ENCODE measurements at places on chromosomes 1 and 21.

DNA sequence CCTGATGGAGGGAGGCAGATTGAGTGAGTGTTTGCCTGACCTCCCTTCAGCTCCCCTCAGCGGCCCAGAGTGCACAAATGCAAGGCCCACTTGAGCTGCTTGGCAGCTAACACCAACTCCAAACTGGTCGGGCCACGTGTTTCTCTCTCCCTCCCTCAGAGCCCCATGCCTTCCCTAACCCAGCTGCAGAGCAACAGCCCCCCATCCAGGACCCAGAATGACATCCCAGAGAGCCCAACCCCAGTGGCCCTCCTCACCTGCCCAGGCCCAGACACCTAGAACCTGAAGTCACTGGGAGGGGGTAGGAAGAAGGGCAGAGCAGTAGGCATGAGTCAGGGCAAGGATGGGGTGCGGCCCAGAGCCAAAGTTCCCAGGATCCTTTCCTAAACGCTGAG, 789 bp upstream of the S100A14 start:
- H3K36me3 ChIP-seq, result no peaks in the 10 kb centered on the region
- no peaks in the 10 kb centered on the region for H3K27me3 ChIP-seq
- peaks cover 18% of the 10 kb centered on the region for H3K4me1 ChIP-seq
- H3K4me3 ChIP-seq, result no peak overlapping the region
- no peak for DNase-seq

DNA sequence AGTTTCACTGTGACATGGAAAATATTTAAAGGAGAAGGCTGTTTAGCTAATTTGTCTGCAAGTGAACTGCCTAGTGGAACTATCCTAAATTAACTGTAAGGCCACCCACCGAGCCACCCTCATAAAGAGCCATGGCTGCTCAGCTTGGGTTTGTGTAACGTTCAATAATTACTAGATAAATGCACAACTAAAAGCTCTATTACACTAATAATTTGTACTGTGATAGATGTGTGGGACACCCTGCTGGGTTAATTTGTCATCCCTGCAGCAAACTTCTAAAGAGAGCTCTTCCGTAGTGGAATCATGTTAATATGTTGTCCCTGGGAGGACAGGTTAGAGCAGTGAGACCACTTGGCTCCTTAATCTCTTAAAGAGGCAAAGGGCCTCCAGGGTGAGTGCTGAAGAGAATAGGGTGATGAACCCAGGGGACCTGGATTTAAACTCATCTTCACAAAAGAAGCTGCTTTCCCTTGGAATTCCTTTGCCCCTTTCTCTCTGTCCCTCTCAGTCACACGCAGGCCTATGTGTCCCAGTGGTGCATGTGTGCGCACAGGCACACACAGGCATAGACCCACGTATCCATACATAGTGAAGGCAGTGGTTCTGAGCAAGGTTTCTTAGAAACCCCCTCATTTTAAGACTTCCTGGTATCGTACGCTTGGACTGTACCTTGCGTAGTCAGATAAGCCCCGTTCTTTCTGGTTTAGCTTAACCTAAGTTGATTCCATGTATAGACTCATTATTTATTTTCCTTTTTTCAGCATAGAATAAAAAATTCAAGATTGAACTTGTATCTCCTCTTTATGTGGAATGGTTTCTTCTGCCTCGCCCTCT, 310.3 kb downstream of the NFIA start:
- no peaks in the 10 kb centered on the region for H3K36me3 ChIP-seq
- no peak overlapping the region for H3K27ac ChIP-seq
- peaks cover 6% of the 10 kb centered on the region for H3K4me1 ChIP-seq
- no peaks in the 10 kb centered on the region for H3K27me3 ChIP-seq

DNA sequence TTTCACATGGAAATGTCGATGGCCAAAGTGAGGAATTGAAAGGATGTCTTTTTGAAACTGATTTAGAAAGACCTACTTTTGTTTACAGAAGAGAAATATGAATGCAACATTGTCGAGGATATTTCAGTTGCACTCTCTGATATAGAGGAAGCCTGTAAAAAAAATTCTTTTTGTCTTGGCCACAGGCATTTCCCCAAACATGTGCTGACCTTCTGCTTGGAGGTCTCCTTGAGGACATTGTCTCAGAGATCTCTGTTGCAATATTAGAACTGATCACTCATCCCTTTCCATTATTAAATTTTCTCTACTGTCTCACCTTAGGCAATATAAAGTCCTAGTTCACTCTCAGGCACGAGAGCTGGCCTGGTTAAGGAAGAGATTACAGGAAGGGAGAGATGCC, 16.0 kb downstream of the S100A11 start:
- no peak for DNase-seq
- peaks cover under 1% of the 10 kb centered on the region for H3K27me3 ChIP-seq
- no peaks in the 10 kb centered on the region for H3K4me1 ChIP-seq
- H3K27ac ChIP-seq, result no peak overlapping the region
- H3K4me3 ChIP-seq, result no peak overlapping the region

- no peak overlapping the region for H3K4me3 ChIP-seq
- no peak for DNase-seq
- H3K36me3 ChIP-seq, result no peaks in the 10 kb centered on the region
- no peaks in the 10 kb centered on the region for H3K27me3 ChIP-seq
- H3K4me1 ChIP-seq, result no peaks in the 10 kb centered on the region
These were observed 35.5 kb upstream of the TTC22 start for GRCh38 chr1:54836594-54836993.

- no peaks in the 10 kb centered on the region for H3K4me1 ChIP-seq
- H3K36me3 ChIP-seq, result no peaks in the 10 kb centered on the region
- no peak overlapping the region for H3K27ac ChIP-seq
- DNase-seq, result no peak
- no peak overlapping the region for H3K4me3 ChIP-seq
These were observed 15.5 kb upstream of the HMGB4 start for GRCh38 chr1:33848205-33848937.

DNA sequence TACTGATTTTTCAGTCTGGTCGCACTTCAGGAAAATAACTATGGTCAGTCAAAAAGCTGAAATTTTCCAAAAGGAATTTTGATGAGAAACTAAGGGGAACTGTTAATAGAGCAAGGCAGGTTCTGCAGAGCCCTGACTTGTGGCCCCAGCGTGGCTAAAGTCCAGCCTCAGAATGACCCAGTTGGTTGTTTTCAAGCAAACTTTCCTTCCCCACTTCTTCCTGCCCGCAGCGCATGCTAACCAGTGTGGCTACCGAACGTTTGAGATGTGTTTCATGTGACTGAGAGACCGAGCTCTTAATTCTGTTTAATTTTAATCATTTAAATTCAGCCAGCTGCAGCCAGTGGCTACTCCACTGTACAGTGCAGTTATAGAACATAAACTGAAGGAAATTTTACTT, 6.2 kb upstream of the IL10RB start:
- peaks cover 76% of the 10 kb centered on the region for H3K36me3 ChIP-seq
- H3K4me1 ChIP-seq, result peaks cover 70% of the 10 kb centered on the region
- H3K27me3 ChIP-seq, result no peaks in the 10 kb centered on the region
- DNase-seq, result no peak

DNA sequence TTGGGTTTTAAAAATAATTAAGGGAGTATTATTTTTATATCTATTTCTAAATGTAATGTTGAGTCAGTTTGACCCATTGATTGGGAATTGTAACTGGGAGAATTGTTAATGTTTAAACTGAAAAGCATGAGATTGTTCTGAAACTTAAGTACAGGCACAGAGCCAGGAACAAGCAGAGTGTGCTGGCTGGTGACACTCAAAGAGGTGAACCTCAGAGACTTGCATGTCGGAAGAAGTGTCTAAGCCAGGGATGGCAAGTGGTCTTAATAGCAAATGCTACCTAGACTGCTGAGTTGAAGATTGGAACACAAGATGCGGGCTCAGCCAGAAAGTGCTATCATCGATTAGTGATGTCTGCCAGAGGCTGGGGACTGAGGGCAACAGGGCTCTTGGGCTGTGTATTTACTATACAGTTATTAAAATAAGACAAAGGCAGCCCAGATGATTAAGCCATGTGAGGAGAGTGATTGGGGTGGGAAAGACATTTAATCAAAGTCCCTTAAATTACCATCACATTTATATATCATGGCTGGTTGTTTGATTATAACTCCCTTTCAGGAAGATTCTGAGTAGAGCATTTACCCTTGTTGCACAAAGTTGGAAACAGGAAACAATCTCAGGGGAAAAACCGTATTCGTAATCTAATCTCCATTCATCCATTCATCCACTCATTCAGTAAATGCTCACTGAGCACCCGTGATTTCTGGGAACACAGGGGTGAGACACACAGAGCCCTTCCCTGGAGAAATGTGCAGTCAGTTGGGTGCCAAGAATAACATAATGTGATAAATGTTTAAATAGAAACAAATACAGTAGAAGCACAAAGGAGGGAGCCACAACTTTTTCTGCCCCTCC, 42.8 kb downstream of the C8A start:
- DNase-seq, result no peak
- no peaks in the 10 kb centered on the region for H3K36me3 ChIP-seq
- no peaks in the 10 kb centered on the region for H3K27me3 ChIP-seq
- peaks cover 4% of the 10 kb centered on the region for H3K4me1 ChIP-seq
- no peak overlapping the region for H3K4me3 ChIP-seq
- H3K27ac ChIP-seq, result no peak overlapping the region

GRCh38 chr1:90133133-90133532, 138.2 kb downstream of the ZNF326 start:
- no peak for DNase-seq
- no peaks in the 10 kb centered on the region for H3K4me1 ChIP-seq
- no peak overlapping the region for H3K4me3 ChIP-seq
- H3K27ac ChIP-seq, result no peak overlapping the region
- H3K27me3 ChIP-seq, result peaks cover 21% of the 10 kb centered on the region

GRCh38 chr1:211549092-211549711, 29.8 kb downstream of the SLC30A1 start:
- H3K27me3 ChIP-seq, result peaks cover 5% of the 10 kb centered on the region
- no peak overlapping the region for H3K4me3 ChIP-seq
- no peaks in the 10 kb centered on the region for H3K36me3 ChIP-seq
- no peak overlapping the region for H3K27ac ChIP-seq

- no peaks in the 10 kb centered on the region for H3K36me3 ChIP-seq
- no peak for DNase-seq
- no peak overlapping the region for H3K4me3 ChIP-seq
- H3K27ac ChIP-seq, result no peak overlapping the region
- H3K27me3 ChIP-seq, result peaks cover 3% of the 10 kb centered on the region
- no peaks in the 10 kb centered on the region for H3K4me1 ChIP-seq
These were observed 36.9 kb downstream of the WDR64 start for GRCh38 chr1:241688940-241689368.

GRCh38 chr1:76494807-76495206, 372.5 kb upstream of the ST6GALNAC5 start:
- no peak for DNase-seq
- H3K36me3 ChIP-seq, result no peaks in the 10 kb centered on the region
- H3K4me3 ChIP-seq, result no peak overlapping the region
- no peaks in the 10 kb centered on the region for H3K27me3 ChIP-seq
- H3K4me1 ChIP-seq, result peaks cover 16% of the 10 kb centered on the region

DNA sequence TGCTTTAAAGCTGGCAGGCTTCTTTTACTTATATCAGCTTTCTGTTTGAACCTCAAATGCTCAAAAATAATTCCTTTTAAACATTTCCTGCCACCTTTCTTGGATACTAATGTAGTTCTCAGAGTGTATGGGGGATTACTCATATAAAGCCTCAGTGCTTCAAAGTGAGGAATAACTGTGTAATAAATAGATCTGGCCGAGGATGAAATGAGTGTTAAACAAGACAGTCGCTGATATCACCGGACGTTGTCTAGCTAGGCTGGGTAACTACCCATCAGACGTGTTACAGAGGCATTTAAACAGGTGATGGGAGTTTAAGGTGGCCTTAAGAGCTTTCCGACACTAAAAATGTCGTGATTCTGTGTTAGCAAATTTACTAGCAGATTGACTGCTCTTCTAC, 53.1 kb downstream of the VANGL2 start:
- peak overlapping the region; percentile 28 for H3K4me3 ChIP-seq
- peak overlapping the region; percentile 95 for H3K27ac ChIP-seq
- DNase-seq, result no peak
- peaks cover 2% of the 10 kb centered on the region for H3K36me3 ChIP-seq

DNA sequence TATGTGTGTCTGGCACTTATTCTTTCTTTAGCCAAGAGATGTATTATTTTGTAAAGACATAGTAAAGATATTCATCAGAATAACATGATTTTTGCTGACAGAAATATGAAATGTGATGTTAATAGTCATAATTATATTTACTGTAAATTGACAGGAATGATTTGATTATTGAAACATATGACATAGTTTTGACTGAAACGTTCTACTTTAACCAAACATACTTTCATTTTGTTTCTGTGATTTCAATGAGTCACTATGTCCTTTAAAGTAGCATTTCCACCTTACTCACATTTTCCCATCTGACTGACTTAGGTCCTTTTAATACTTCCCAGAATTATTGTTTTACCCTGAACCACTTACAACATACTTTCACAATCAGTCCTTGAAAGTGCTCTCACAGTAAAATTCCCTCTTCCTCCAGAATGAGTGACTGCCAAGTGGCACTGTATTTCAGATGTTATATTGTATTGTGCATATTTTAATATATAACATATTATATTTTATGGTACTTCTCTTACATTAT, 437.9 kb downstream of the NCAM2 start:
- no peaks in the 10 kb centered on the region for H3K36me3 ChIP-seq
- H3K27me3 ChIP-seq, result no peaks in the 10 kb centered on the region
- H3K4me3 ChIP-seq, result no peak overlapping the region
- peaks cover 2% of the 10 kb centered on the region for H3K4me1 ChIP-seq

GRCh38 chr1:110260194-110260593, 50.1 kb downstream of the KCNC4 start:
- H3K27ac ChIP-seq, result no peak overlapping the region
- peaks cover 2% of the 10 kb centered on the region for H3K27me3 ChIP-seq
- peaks cover 5% of the 10 kb centered on the region for H3K4me1 ChIP-seq

DNA sequence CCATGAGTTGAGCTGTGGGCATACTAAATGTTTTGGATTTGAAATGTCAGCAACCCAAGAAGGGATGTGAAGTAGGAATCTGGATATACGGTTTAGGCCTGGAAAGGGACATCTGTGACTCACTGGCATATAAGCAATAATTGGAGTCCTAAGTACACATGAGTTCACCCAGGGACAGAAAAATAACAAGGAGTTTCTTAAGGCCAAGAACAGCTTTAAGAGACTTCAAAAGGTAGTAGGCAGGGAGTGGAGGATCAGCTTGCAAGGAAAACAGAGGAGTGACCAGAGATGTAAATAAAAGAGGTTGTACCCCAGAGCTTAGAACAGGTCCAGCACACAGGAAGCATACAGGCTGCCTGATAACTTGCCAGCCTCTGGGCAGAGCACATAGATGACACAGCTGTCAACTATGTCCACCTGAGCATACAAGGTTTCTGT, 28.1 kb downstream of the TMEM50B start:
- H3K4me1 ChIP-seq, result peaks cover 4% of the 10 kb centered on the region
- no peaks in the 10 kb centered on the region for H3K27me3 ChIP-seq
- no peak for DNase-seq
